ENCODE measurements at places on chromosomes 2 and 18. TPM values are rescaled to one million over a fixed set of nuclear protein-coding genes. Genes with fewer than 3 reads are reported as not detected.

The USP40 gene
- total RNA-seq, result 13.9 TPM

The PRSS56 gene
- total RNA-seq, result not detected

The XIRP2 gene
- not detected for total RNA-seq

The DUSP11 gene
- total RNA-seq, result 32.2 TPM

The TBR1 gene
- total RNA-seq, result not detected

The ABCG5 gene
- total RNA-seq, result not detected

The EMILIN2 gene
- total RNA-seq, result 23.3 TPM

The NEU4 gene
- total RNA-seq, result not detected

The PSTPIP2 gene
- total RNA-seq, result 12.6 TPM

The HNRNPLL gene
- total RNA-seq, result 63.0 TPM

The TMEM185B gene
- 26.2 TPM for total RNA-seq

The GPR45 gene
- not detected for total RNA-seq

The GALR1 gene
- total RNA-seq, result not detected

DNA sequence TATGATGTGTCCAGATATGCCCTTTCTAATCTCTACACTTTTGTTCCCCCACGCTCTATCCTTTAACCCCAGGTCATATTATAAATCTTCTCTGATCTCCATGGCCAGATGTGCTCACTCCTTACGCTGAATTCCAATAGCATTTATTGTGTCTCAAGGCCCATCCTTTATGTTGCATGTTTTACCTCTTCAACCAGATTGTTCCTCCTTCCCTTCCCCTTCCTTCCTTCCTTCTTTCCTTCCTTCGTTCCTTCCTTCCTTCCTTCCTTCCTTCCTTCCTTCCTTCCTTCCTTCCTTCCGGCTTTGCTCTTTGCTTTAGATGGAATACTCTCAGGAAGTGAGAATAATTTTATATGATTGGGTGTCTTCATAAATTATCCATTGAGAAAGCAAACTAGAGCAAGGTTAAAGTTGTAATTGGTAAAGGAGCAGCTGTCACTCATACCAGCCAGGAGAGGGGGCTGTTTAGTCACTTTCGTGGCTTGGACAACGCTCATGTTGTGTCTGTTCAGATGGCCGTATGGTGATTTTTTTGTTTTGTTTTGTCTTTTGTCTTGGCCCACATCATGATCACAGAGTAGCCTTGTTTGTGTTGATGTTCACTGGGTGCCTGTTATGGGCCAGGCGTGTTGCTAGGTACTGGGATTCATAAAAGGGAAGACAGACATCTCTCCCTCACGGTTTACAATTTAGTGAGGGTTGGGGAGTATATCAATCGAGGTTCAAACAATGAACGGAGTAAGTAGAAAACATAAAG, 68.0 kb downstream of the DAW1 start:
- H3K4me1 ChIP-seq, result no peaks in the 10 kb centered on the region
- no peak overlapping the region for H3K27ac ChIP-seq
- no peak for DNase-seq
- H3K36me3 ChIP-seq, result no peaks in the 10 kb centered on the region
- H3K27me3 ChIP-seq, result no peaks in the 10 kb centered on the region
- H3K4me3 ChIP-seq, result no peak overlapping the region

DNA sequence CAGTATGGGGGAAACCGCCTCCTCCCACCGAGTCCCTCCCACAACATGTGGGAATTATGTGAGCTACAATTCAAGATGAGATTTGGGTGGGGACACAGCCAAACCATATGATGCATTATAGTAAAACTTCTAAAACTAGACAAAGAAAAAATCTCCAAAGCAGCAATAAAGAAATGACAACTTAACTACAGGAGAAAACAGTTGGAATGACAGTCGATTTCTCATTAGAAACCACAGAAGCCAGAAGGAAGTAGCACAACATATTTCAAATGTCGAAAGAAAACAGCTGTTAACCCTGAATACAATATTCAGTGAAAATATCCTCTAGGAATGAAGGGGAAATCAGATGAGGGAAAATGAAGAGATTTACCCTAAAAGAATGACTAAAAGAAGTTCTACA, 53.5 kb upstream of the TCF4 start:
- no peaks in the 10 kb centered on the region for H3K4me1 ChIP-seq
- no peaks in the 10 kb centered on the region for H3K36me3 ChIP-seq
- DNase-seq, result no peak
- no peak overlapping the region for H3K27ac ChIP-seq

DNA sequence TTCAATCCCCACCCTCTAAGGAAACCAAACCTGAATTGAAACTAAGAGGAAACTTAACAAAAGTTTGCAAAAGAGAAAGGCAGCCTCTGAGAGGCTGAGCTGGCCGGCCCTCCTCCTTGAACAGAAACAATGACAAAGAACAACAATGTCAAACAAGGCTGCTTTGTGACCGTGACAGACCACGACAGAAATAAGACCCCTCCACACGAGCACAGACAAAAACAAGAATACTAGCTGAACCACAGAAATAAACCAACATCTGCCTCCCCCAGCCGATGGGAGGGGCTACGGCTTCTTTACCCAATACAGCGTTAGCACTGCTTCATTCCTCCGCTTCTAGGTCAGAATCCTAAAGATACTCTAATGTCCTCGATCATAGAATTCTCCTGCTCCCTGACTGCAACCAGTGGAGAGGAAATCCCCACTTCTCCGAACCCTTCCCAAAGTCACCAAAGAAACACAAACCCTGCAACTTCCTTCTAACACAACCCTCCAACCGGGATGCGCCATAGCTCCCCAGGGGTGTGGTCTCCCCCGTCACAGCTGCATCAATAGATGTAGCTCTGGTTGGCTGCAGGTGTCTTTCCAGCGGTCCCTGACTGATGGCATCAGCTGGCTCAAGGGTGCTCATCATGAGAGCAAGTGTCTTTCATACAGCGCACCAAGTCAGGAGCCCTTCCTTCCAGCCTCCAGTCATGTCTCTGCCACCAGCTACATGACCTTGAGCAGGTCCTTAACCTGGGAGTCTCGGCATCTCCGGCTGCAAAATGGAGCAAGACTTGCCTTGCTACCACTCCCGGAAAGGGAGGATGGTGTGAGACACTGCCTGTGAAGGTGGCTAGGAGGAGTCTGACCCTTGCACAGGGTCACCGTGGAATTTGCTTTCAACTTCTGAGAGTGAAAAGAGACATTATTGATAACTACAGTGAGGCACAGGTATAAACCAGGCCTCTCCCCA, 198.6 kb downstream of the HAUS1 start:
- peaks cover 8% of the 10 kb centered on the region for H3K4me1 ChIP-seq
- H3K27me3 ChIP-seq, result peaks cover 28% of the 10 kb centered on the region
- DNase-seq, result no peak
- H3K4me3 ChIP-seq, result peak overlapping the region; percentile 38
- H3K36me3 ChIP-seq, result peaks cover 2% of the 10 kb centered on the region
- no peak overlapping the region for H3K27ac ChIP-seq

GRCh38 chr2:112026509-112026908, 28.6 kb upstream of the TMEM87B start:
- H3K4me1 ChIP-seq, result peaks cover under 1% of the 10 kb centered on the region
- DNase-seq, result no peak
- H3K27me3 ChIP-seq, result peaks cover 8% of the 10 kb centered on the region
- H3K36me3 ChIP-seq, result no peaks in the 10 kb centered on the region

- peaks cover 59% of the 10 kb centered on the region for H3K4me1 ChIP-seq
- peaks cover 33% of the 10 kb centered on the region for H3K36me3 ChIP-seq
- H3K27ac ChIP-seq, result peak overlapping the region; percentile 91
- no peaks in the 10 kb centered on the region for H3K27me3 ChIP-seq
- peak overlapping the region; percentile 83 for H3K4me3 ChIP-seq
Observed at GRCh38 chr2:73986085-73986681, 1.5 kb downstream of the TET3 start.

GRCh38 chr18:62294073-62294472, 31.0 kb upstream of the TNFRSF11A start:
- no peak for DNase-seq
- no peak overlapping the region for H3K4me3 ChIP-seq
- H3K27ac ChIP-seq, result no peak overlapping the region
- H3K4me1 ChIP-seq, result no peaks in the 10 kb centered on the region
- no peaks in the 10 kb centered on the region for H3K27me3 ChIP-seq

- H3K36me3 ChIP-seq, result no peaks in the 10 kb centered on the region
- DNase-seq, result no peak
- no peaks in the 10 kb centered on the region for H3K4me1 ChIP-seq
- no peak overlapping the region for H3K27ac ChIP-seq
- H3K27me3 ChIP-seq, result peaks cover 14% of the 10 kb centered on the region
- H3K4me3 ChIP-seq, result no peak overlapping the region
Observed at GRCh38 chr2:223727562-223727961, 109.8 kb downstream of the AP1S3 start.

DNA sequence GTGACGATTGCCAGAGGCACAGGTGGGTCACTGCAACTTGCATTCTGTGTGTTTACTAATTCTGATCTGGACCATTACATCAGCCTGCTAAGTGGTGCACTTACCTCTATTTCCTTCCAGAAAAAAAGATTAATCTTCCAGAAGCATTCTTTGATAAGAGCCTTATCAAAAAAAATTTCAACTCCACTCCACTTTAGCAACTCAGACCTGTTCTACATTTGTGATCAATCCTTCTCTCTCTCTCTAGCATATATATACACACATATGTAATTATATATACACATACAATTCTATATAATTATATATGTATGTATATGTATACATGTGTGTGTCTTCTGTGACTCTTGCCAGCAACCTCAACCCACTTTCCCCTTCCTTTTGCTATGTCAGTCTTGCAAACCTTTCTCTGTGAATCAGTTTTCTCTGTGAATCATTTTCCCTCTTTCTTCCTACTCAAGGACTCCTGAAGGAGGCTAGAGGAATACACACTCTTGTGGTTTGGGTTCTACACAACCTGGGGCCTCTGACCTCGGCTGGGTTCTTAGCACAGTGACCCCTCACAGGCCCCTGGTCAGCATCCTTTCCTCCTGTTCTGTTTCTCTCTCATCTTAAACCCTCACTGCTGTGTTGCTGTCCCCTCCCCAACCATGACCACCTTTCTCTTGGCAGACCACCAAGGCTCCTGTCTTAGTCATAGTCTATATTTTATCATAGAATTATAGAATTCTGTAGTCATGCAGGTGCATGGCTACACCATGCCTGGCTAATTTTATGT, 130.4 kb upstream of the PELI1 start:
- peaks cover 17% of the 10 kb centered on the region for H3K4me1 ChIP-seq
- peaks cover 1% of the 10 kb centered on the region for H3K36me3 ChIP-seq

- H3K27ac ChIP-seq, result no peak overlapping the region
- no peaks in the 10 kb centered on the region for H3K36me3 ChIP-seq
- no peak overlapping the region for H3K4me3 ChIP-seq
- H3K27me3 ChIP-seq, result no peaks in the 10 kb centered on the region
- no peaks in the 10 kb centered on the region for H3K4me1 ChIP-seq
Observed at GRCh38 chr2:156017341-156017885, 315.1 kb downstream of the NR4A2 start.

DNA sequence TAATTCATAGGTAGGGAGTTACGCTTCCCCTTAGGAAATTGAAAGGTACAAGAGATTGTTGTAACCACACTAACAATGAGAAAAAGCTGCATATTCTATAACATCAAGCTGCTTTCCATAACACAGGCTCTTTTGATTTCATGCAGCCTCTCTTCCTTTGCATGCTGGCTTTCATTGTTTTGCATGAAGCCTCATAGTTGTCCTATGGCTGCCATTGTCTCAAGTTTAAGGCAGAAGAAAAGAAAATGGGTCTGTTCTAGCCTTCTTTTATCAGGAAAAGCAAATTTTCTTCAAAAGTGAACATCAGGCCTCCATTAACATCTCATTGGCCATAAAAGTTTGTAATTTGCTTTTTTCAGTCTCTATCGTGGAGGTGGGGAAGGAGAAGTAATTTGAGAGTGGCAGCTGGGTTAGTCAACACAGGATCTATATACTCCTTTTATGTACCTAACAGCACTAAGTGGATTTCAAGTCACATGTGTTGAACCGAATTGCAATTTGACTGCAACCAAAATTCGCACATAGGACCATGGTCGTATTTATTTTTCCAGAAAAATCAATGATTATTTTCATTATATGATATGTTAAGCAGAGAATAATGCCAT, 248.5 kb upstream of the RND3 start:
- no peaks in the 10 kb centered on the region for H3K4me1 ChIP-seq
- no peak for DNase-seq
- no peak overlapping the region for H3K4me3 ChIP-seq

DNA sequence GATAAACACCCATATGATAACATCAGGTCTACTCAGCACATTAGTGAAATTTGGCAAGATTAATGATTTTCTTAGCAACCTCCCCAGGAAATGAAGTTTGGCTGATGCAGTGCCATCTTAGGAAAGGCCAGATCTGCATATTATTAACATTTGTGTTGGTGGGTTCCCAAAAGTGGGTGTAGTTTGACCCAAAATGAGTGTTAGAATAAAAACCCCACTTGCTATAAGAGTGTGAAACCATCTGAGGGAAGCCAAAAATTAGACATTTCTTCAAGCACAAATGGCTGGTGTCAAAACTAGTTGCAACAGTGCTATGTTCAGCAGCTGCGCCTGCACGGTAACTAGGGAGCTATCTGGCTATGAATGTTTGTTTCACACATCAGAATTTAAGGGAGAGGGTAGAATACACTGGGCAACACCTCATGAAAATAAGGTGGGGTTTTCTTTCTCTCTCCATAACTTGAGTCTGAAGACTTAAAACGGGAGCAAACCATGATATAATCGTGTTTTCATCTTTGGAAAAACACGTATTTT, 15.9 kb upstream of the CSRNP3 start:
- no peak overlapping the region for H3K27ac ChIP-seq
- no peaks in the 10 kb centered on the region for H3K36me3 ChIP-seq
- H3K4me1 ChIP-seq, result no peaks in the 10 kb centered on the region
- H3K4me3 ChIP-seq, result no peak overlapping the region
- no peak for DNase-seq

DNA sequence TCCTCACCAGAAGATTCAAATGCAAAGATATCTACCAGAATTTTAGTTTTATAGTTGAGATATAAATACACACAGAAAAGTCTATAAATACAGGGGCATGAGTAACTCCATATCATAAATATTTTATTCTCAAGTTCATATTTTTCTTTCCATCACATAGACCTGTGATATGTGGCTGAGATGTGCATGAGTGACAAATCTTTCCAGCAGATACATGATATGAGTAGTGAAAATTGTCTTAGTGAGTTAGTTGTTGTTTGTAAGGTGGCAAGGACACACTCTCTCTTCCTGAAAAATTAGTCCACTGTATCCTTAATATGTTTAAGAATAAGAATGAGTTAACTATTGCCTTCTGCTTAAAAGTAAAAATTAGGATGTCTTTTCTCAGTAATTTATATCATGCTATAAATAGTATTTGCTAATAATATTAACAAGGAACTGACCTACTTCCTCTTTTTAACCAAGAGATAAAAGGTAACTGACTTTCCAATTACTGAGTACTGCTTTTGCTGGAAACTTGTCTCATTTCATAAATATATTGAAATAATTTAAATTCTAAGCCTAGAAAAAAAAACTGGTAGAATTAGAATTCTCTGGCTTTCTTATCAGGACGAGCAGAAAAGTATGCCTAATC, 85.2 kb upstream of the SESTD1 start:
- peaks cover 2% of the 10 kb centered on the region for H3K27me3 ChIP-seq
- H3K4me3 ChIP-seq, result no peak overlapping the region
- H3K27ac ChIP-seq, result no peak overlapping the region

- no peak for DNase-seq
- H3K27ac ChIP-seq, result peak overlapping the region; percentile 96
- H3K4me1 ChIP-seq, result peaks cover 29% of the 10 kb centered on the region
- H3K36me3 ChIP-seq, result peaks cover 2% of the 10 kb centered on the region
- H3K27me3 ChIP-seq, result peaks cover 4% of the 10 kb centered on the region
Observed at GRCh38 chr18:59140302-59140885, 710 bp downstream of the SEC11C start.

- no peak overlapping the region for H3K27ac ChIP-seq
- no peak for DNase-seq
- no peaks in the 10 kb centered on the region for H3K36me3 ChIP-seq
- no peaks in the 10 kb centered on the region for H3K27me3 ChIP-seq
Observed at GRCh38 chr2:66031236-66031635, 403.7 kb upstream of the MEIS1 start.

GRCh38 chr18:54086046-54086802, 138.2 kb downstream of the MBD2 start:
- peaks cover 2% of the 10 kb centered on the region for H3K27me3 ChIP-seq
- DNase-seq, result no peak
- peaks cover 14% of the 10 kb centered on the region for H3K4me1 ChIP-seq
- peaks cover 9% of the 10 kb centered on the region for H3K36me3 ChIP-seq
